ENCODE measurements at places on chromosomes 7 and 10. TPM values are rescaled to one million over a fixed set of nuclear protein-coding genes. Genes with fewer than 3 reads are reported as not detected.

Gene GOLGA7B
- polyA plus RNA-seq = 1.5 TPM

Gene ADCYAP1R1
- not detected for polyA plus RNA-seq

Gene NODAL
- not detected for polyA plus RNA-seq

DNA sequence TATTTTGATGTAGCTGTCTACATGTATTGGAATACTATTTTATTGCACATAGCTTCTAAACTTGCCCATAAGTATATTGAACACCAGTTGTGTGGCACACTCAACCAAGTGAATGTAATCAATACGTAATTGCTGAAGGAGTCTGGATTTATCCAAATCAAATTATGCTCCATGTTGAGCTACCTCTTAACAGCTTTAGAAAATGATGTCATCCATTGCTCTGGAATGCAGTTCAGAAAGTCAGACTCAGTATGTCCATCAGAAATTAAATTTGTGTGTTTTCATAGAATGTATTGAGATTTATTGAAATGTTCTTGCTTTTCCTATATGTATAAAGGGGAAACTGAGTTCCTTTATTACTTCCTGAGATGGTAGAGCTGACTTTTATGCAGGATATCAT is 25.0 kb upstream of the CCAR1 start:
- DNase-seq = no peak

- no peak for DNase-seq
Observed at GRCh38 chr10:11284291-11285085, 266.8 kb downstream of the CELF2 start.

DNA sequence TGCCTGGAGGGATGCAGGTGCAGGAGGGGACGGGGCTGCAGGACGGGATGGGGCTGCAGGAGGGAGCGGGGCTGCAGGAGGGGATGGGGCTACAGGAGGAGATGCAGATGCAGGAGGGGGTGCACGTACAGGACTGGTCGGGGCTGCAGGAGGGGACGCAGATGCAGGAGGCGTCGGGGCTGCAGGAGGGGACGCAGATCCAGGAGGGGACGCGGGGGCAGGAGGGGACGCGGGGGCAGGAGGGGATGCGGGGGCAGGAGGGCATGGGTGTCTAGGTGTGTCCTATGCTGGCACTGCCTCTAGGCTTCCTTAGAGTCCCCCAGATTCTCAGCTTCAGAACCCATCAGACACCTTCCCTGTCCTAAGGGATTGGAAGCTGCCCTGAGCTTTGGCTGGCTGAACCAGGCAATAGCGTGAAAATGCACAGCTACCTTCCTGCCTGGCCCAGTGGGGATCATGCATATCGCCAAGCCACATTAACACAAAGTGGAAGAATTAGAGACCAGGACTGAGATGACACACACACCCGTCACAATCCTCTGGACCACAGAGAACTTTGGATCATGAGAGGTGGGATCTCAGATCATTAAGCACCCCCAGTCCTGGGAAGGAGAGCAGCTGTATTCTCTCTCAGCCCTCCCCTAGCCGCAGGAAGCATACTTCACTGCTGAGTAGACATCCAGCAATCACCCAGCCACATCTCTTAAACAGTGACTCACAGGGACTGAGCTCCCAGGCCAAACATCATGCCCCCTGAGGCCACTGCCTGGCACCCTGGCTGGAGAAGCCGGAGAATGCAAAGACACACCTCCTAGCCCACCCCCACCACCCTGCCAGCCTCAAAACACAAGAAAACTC is 67.3 kb downstream of the VWA2 start:
- DNase-seq = peak; percentile 78

GRCh38 chr7:47827351-47827756 is 120.9 kb downstream of the PKD1L1 start:
- DNase-seq = no peak

DNA sequence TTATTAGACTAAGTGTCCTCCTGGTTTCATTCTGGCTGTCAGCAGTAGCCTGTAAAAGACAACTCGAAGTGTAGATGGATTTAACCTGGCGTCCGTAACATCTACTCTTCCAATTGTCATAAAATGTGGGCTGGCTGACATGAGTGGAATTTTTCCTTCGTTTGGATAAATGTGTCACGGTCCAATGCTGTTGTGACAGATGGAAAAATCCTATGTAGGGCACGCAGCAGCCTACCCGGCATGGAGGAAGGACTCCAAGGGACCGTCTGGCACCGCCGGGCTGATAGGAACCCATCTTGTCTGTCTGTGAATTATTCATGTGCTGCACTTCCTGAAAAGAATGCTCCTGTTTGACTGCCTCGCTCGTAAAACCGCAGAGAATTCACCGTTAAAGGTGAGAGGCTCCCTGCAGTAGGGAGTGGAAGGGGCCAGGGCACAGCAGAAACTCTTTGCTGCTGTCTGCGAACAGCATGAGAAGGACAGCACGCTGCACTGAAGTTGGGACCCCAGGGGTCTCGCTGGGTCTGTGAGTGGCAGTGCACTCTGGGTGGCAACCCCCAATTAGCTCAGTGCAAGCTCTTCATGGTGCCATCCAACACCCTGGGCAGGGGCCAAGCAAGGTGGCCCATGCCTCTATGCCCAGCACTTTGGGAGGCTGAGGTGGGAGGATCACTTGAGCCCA is 1.6 kb upstream of the ORAI2 start:
- peak; percentile 50 for DNase-seq

DNA sequence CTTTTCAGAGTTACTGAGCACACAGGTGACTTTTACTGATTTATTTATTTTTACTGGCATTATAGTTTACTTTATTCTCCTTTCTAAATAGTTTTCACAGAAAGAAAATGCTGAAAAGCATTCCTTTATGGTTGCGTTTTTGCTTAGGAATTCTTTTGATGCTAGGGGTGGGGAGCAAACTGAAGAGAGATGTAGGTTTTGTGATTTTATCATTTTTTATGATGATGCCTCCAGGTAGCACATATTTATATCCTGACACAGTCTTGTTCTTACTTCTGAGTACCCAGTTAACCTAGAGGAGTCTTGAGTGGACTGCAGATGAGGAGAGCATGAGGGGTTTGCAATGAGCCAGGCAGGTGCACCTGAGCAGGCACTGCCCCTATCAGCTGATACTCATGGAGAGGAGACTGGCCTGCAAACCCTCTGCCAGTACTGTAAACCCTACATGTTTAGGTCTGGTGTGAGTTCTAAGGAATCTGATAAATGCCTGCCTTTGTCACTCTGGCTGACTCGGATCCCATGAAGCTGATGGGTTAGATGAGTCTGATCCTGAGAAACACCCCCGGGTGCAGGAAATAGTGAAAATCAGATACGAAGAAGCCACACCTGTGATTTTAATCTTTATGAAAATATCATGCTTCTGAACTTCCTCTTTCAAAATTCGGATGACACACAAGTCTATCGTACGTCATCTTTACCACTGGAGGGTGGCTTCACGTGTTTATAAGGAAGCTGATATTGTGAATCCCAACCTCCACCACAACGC is 302.9 kb downstream of the WDR37 start:
- DNase-seq = no peak

DNA sequence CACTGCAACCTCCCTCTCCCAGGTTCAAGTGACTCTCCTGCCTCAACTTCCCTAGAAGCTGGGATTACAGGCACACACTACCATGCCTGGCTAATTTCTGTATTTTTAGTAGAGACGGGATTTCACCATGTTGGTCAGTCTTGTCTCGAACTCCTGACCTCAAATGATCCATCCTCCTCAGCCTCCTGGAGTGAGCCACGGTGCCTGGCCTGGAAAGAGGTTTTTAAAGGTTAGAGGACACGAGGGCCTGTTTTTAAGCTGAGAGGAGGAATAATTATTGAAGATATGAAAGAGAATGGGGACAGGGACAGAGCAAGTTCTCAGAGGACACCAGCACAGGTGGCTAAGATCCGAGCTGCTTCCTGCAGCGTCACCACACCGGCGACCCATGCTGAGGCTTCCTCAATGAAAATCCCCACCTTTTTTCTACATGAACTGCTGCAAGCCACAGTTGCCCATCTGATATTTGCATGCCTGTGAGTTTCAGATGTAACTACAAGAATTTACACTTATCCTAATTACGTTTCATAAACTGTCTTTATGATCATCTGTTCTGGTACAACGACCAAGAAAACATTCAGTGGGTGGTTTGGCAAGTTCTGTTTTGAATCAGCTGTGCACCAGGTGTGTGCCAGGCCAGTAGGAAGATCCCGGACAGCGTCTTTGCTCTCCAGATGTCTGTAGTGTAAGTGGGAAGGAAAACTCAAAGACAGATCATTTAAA is 76.0 kb downstream of the HIP1 start:
- DNase-seq = no peak

DNA sequence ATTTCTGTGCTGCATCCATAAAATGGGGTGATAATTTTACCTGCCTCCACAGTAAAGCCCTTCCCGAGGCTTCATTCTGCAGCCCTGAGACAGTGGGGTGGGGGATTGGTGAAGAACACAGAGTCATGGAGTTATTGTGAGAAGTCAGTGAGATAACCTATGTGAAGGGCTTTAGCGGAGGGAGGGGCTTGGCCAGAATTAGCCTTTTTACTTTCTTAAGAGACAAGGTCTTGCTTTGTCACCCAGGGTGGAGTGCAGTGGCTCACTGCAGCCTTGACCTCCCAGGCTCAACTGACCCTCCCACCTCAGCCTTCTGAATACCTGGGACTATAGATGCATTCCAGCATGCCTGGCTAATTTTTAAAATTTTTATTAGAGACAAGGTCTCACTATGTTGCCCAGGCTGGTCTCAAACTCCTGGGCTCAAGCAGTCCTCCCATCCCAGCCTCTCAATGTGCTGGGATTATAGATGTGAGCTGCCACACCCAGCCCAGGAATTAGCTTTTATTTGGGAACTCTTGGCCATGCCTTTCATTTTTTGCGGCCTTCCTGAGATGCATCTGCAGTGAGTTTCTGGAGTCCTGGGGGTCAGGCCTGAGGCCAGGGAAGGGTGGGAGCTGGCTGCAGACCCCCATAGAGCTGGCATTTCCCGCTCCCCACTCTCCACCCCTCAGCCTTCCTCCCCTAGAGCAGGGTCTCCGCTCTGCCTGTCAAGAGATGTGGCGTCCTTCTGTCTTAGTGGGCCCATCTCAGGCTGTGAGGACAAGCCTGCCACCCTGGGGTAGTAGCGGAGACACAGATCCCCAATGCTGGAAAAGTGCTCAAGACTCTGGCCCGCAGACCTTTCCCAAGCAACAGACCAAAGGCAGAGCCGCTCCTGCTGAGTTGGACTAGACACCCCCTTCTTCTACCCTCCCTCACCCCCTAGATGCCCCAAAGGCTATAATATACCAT is 77.0 kb downstream of the ZMIZ1 start:
- no peak for DNase-seq

DNA sequence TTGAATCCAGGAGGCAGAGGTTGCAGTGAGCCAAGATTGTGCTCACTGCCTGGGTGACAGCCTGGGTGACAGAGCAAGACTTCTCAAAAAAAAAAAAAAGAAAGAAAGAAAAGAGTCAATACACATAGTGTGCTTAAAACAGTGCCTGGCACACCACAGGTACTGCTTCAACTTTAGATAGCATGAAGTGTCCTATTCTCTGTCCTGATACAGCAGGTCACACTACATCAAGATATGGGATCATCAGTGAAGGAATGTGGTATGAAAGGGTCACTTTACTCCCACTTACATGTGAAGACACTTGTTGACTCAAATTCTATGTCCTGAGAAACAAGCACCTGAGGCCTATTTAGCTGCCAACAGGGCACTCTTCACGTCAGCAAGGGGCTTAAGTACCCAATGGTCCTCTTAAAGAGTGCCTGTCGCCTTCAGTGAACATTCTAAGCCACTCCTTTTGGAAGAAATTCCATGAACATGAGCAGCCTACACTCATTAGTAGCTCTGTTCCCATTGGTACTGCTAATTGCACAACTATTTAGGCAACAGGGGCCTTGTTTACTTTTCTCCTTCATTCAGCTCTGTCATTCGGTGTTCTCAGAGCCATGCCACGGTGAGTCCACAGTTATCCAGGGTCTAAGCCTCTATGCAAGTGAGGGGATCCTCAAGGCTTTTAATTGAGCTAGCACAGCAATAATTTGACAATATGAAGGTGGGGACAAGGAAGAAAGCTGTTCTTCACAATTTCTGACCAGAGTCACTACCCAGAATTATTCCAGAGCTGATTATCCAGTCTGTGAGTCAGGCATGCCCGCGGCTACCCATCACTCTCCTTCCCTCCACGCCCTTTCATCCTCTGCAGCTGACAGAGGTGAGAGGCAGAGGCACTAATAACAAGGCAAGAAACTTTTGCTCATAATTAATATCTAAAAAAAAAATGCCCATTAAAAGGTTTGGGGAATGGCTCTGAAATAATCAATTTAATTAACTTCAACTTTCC is 56.6 kb upstream of the PTN start:
- no peak for DNase-seq

DNA sequence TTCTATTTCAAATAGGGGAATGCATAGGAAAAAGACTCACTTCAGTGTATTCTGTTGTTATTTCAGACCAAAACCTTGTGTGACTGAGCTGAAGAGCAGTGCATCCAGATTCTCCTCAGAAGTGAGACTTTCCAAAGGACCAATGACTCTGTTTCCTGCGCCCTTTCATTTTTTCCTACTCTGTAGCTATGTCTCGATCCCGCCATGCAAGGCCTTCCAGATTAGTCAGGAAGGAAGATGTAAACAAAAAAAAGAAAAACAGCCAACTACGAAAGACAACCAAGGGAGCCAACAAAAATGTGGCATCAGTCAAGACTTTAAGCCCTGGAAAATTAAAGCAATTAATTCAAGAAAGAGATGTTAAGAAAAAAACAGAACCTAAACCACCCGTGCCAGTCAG is 12.0 kb downstream of the TET1 start:
- DNase-seq = no peak

DNA sequence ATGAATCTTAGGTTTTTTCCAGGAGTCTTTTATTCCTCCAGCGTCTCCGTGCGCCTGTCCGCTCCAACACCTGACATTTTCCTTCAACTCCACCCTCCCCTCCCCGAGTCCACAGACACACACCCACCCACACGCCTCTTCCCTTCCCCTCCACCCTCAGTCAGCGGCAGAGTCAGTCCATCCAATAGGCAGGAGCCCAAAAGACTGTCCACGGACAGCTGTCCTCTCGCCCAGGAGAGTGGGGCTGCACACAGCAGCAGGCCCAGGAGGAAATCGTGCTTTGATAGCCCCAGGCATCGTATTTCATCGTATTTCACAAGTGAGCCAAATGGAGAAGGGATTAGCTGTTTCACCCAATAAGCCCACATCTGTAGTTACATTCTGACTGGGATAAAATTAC is 285.1 kb downstream of the ZEB1 start:
- no peak for DNase-seq

GRCh38 chr7:120959929-120960484 is 9.4 kb downstream of the ING3 start:
- DNase-seq = no peak

- DNase-seq = no peak
Observed at GRCh38 chr7:3558400-3558799, 257.3 kb downstream of the SDK1 start.

All from A549 (cell line).